ENCODE measurements at places on chromosomes 12 and 14. TPM values are rescaled to one million over a fixed set of nuclear protein-coding genes. Genes with fewer than 3 reads are reported as not detected.

IGFBP6 gene
- 189 TPM for total RNA-seq

RDH12 gene
- total RNA-seq, result 0.28 TPM

CMA1 gene
- total RNA-seq, result not detected

TMEM19 gene
- total RNA-seq, result 39.0 TPM

WNT1 gene
- total RNA-seq, result not detected

PSME1 gene
- total RNA-seq, result 213 TPM

GRCh38 chr12:12800406-12801180, 12.6 kb upstream of the DDX47 start:
- no peaks in the 10 kb centered on the region for H3K27me3 ChIP-seq
- DNase-seq, result no peak
- H3K27ac ChIP-seq, result no peak overlapping the region
- H3K36me3 ChIP-seq, result no peaks in the 10 kb centered on the region

- H3K27me3 ChIP-seq, result no peaks in the 10 kb centered on the region
- H3K4me1 ChIP-seq, result no peaks in the 10 kb centered on the region
- H3K4me3 ChIP-seq, result no peak overlapping the region
- DNase-seq, result no peak
Measured at GRCh38 chr12:55733858-55734257, 5.0 kb upstream of the CD63 start.

DNA sequence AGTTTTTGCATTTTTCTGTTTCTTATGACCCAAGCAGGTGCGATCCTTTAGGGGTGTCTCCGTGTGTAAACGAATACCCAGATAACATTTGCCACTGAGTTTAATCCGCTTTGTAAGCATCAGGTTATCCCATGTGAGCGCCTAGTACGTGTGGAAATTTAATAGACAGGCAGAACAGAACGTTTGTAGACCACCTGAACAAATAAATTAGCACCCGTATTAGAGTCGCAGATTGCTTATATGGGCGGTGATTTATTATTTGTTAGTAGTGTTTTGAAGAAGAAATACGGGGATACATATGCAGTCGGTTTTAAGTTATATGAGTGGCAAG, 325 bp downstream of the C12orf60 start:
- no peaks in the 10 kb centered on the region for H3K4me1 ChIP-seq
- H3K27ac ChIP-seq, result peak overlapping the region; percentile 88
- H3K27me3 ChIP-seq, result no peaks in the 10 kb centered on the region

DNA sequence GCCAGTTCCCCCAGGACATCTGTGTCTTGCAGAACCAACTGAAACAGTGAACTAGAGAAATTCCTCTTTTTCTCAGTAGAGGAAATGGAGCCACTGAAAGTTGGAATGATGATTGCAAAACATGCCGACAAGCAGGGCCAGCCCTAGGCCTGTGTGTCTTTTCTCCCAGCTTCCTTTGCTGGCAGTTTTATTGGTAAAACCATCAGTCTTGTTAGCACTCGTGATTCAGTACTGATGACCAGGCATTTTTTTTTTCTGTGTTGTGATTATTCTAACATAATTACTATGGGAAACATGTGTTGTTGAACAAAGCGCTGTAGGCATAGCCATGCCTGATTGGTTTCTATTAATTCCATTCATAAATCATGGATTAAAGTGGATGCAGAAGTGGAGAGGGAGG, 620.7 kb downstream of the AACS start:
- no peaks in the 10 kb centered on the region for H3K4me1 ChIP-seq
- DNase-seq, result no peak
- H3K36me3 ChIP-seq, result no peaks in the 10 kb centered on the region

- H3K27me3 ChIP-seq, result no peaks in the 10 kb centered on the region
- H3K4me1 ChIP-seq, result no peaks in the 10 kb centered on the region
- H3K36me3 ChIP-seq, result no peaks in the 10 kb centered on the region
- DNase-seq, result no peak
- no peak overlapping the region for H3K4me3 ChIP-seq
- H3K27ac ChIP-seq, result no peak overlapping the region
Measured at GRCh38 chr12:91316161-91316906, 133.7 kb upstream of the DCN start.

DNA sequence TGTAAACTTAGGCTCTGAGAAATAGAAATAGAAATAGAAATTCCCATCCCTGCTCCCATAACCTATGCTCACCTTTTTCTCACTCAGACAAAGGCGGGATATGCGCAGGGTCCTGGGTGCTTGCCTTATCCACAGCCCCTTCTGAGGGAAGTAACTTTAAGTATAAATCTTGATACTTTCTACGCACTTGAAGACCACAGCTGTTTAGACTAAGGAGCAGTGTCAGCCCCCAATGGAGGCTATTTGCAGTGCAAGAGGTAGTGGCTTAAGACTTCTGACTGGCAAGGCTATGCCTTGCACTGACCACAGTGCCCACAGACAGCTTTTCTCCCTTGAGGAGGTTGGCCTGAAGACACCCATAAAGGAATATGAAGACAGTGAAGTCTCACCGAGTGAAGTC, 35.2 kb downstream of the ASCL1 start:
- no peak overlapping the region for H3K27ac ChIP-seq
- no peak overlapping the region for H3K4me3 ChIP-seq
- no peaks in the 10 kb centered on the region for H3K27me3 ChIP-seq

GRCh38 chr14:69481815-69482568, 2.5 kb upstream of the PLEKHD1 start:
- H3K27ac ChIP-seq, result no peak overlapping the region
- DNase-seq, result no peak
- peaks cover 8% of the 10 kb centered on the region for H3K4me1 ChIP-seq
- no peaks in the 10 kb centered on the region for H3K36me3 ChIP-seq

DNA sequence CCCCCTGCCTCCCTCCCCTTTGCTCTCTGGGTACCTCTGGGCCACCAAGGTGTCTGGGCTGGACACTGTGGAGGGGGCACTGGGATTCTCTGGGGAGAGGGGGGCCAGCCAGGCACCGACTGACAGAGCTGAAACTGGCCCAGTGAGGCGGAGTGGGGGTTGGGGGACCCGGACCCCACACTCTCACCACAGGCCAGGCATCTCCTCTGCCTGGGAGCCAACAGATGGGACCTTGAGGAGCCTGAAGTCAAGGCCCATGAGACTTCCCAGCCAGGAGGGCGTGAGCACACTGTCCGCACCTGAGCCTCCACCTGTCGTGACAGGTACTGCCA, 39.8 kb upstream of the PPP1R13B start:
- no peaks in the 10 kb centered on the region for H3K27me3 ChIP-seq
- no peak for DNase-seq
- no peaks in the 10 kb centered on the region for H3K36me3 ChIP-seq

GRCh38 chr14:100694579-100695422, 31.9 kb upstream of the DLK1 start:
- no peaks in the 10 kb centered on the region for H3K36me3 ChIP-seq
- no peak overlapping the region for H3K27ac ChIP-seq
- H3K27me3 ChIP-seq, result peaks cover 6% of the 10 kb centered on the region
- no peaks in the 10 kb centered on the region for H3K4me1 ChIP-seq

GRCh38 chr14:102969060-102969791, 46.8 kb downstream of the AMN start:
- no peaks in the 10 kb centered on the region for H3K27me3 ChIP-seq
- no peak overlapping the region for H3K27ac ChIP-seq
- no peak overlapping the region for H3K4me3 ChIP-seq
- no peak for DNase-seq
- H3K36me3 ChIP-seq, result peaks cover 43% of the 10 kb centered on the region
- no peaks in the 10 kb centered on the region for H3K4me1 ChIP-seq

- H3K27ac ChIP-seq, result no peak overlapping the region
- H3K4me3 ChIP-seq, result no peak overlapping the region
- H3K27me3 ChIP-seq, result no peaks in the 10 kb centered on the region
- no peaks in the 10 kb centered on the region for H3K36me3 ChIP-seq
Measured at GRCh38 chr12:3446235-3446634, 44.8 kb upstream of the PRMT8 start.

GRCh38 chr12:97358361-97358760, 104.2 kb upstream of the RMST start:
- H3K36me3 ChIP-seq, result no peaks in the 10 kb centered on the region
- no peak for DNase-seq
- no peaks in the 10 kb centered on the region for H3K4me1 ChIP-seq
- H3K27me3 ChIP-seq, result no peaks in the 10 kb centered on the region
- H3K4me3 ChIP-seq, result no peak overlapping the region

DNA sequence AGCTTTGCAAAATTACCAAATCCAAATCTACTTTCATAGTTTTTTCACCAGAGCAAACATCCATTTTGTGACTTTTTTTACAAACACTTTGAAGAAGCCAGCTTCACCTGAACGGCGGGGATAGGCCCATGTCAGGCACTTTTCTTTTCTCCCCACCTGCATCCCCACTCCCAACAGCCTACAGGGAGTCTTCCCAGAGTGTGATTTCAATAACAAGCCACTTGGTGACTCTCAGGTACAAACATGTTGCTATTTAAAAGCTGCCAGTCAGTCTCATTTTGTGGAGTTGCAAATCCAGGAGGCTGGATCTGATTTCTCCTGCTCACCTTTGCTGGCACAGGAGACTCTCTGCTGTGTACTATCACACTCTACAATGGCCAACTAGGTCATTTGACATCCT, 285.5 kb downstream of the KCNH5 start:
- no peaks in the 10 kb centered on the region for H3K27me3 ChIP-seq
- H3K36me3 ChIP-seq, result no peaks in the 10 kb centered on the region
- no peak overlapping the region for H3K4me3 ChIP-seq
